IMR-90 (cell line): ENCODE measurements at places on chromosomes 16 and 17. TPM values are rescaled to one million over a fixed set of nuclear protein-coding genes. Genes with fewer than 3 reads are reported as not detected.

Gene NPIPB2
- total RNA-seq: 1.4 and 2.2 TPM in 2 replicates

DNA sequence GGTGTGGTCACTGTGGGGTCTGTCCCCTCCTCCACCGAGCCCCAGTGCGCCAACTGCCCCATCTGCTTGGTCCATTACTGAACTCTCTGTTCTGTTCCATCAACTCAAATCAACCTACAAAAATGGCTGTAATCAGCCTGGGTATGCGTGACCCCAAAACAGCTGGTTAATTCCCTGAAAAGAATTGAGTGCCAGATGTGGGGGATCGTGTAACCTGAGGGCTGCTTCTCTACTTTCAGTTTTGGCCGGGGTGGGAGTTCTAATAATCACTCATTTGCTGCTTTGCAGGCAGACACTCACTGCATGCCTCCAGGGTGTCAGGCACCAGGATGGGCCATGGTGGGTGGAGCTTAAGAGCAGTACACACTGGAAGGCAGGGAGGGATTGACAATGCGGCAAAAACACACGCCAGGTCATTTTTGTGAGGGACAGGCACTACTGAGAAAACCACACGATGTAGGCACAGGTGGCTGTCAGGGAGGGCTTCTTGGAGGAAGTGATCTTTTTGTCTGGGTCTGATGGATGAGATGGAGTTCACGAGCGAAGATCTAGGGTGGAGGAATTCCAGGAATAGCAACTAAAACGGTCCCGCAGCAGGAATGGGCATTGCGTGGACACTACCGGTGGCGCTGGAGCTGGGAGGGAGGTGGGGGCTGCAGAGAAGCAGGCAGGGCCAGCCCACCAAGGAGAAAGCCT lies 30.4 kb upstream of the SSTR5 start:
- no peak overlapping the region for H3K4me3 ChIP-seq
- DNase-seq: no peak
- H3K4me1 ChIP-seq: no peaks in the 10 kb centered on the region

DNA sequence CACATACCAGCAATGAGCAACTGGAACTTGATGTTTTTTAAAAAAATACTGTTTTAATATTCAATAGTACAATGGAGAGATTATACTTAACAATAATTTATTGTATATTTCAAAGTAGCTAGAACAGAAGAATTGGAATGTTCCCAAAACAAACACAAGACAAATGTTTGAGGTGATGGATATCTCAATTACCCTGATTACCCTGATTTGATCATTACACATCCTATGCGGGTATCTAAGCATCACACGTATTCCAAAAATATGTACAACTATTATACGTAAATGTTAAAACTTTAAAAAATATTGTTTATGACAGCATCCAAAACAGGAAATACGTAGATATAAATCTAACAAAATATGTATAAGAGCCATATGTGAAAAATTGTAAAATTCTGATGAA lies 96.8 kb downstream of the DYNLRB2 start:
- no peaks in the 10 kb centered on the region for H3K36me3 ChIP-seq
- no peak overlapping the region for H3K4me3 ChIP-seq
- no peaks in the 10 kb centered on the region for H3K4me1 ChIP-seq
- H3K27me3 ChIP-seq: no peaks in the 10 kb centered on the region
- no peak for DNase-seq
- no peak overlapping the region for H3K27ac ChIP-seq

- no peak overlapping the region for H3K27ac ChIP-seq
- no peaks in the 10 kb centered on the region for H3K27me3 ChIP-seq
- DNase-seq: no peak
- no peak overlapping the region for H3K4me3 ChIP-seq
- no peaks in the 10 kb centered on the region for H3K36me3 ChIP-seq
Observed at GRCh38 chr17:5164436-5164835, 27.2 kb downstream of the ZNF594 start.

DNA sequence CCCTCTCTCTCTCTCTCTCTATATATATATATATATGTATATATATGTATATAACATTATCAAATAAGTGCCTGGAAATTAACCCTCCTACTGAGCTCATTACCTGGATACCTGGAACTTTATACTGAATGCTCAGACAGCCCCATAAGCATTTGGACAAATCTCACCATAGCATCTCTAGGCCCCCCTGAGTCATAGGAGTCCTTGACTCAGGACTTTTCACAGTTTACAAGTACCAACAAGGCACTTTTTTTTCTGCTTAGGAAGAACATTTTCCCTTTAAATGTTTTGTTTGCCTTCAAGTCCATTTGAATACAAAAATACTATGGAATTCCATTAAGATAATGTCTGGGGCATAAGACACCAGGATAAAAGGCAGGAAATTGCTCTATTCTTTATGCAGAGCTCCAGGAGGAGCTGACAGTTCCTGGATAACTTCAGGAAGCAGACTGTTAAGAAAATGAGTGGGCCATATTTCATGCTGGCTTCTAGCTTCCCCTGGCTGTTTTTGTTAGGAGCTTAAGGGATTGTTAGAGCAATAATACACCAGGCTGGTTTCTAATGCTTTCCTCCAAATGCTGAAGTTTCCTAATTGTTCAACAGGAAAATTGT lies 171.7 kb upstream of the ASIC2 start:
- H3K36me3 ChIP-seq: no peaks in the 10 kb centered on the region
- no peaks in the 10 kb centered on the region for H3K4me1 ChIP-seq
- H3K4me3 ChIP-seq: no peak overlapping the region
- no peak for DNase-seq
